ENCODE measurements at places on chromosomes 6 and 20. TPM values are rescaled to one million over a fixed set of nuclear protein-coding genes. Genes with fewer than 3 reads are reported as not detected.
A peak's percentile ranks its signal among the peaks of the same experiment; 100 is the strongest.

Gene PTCHD4
- total RNA-seq, result not detected

DNA sequence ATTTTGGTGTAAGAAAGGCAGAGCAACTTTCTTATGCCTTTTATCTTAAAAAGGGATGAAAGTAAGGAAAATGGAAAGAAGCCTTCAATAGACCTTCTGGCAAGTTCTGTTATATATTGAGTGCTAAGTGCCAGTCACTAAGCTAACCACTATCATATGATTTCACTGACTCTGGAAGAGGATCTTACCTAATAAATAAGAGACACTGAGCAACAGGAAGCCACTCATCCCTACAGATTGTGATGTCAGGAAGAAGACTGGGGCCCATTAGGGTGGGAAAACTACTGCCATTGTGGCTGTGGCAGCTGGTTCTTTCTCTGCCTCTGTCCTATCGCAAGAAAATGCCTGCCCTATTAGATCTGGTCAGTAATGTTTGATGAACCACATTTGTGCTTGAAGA is 89.6 kb downstream of the AIG1 start:
- DNase-seq, result no peak

- peak; percentile 89 for DNase-seq
Observed at GRCh38 chr6:160991406-160992060, at the start of gene MAP3K4. Gene MAP3K4, plus strand, starts transcription at chr6:160991769. Its CDS starts 163 bp downstream, at chr6:160991932.

GRCh38 chr20:47506850-47507249 is 5.2 kb downstream of the NCOA3 start:
- DNase-seq, result no peak

GRCh38 chr20:52540509-52540908 is 348.9 kb upstream of the ZFP64 start:
- no peak for DNase-seq

- peak; percentile 68 for DNase-seq
Observed at GRCh38 chr6:33592595-33593413, 12.7 kb upstream of the BAK1 start.

- peak; percentile 94 for DNase-seq
Observed at GRCh38 chr6:157873735-157874344, 50.8 kb downstream of the SNX9 start.

GRCh38 chr6:137657351-137657911 is 163.2 kb upstream of the OLIG3 start:
- DNase-seq, result peak; percentile 61

GRCh38 chr6:153725456-153725855 is 313.6 kb upstream of the OPRM1 start:
- DNase-seq, result no peak

- DNase-seq, result no peak
Observed at GRCh38 chr6:34341481-34341971, 50.9 kb downstream of the NUDT3 start.

Data from activated CD4-positive, alpha-beta T cell treated with anti-CD3 and anti-CD28 coated beads for 36 hours (primary cell).